ENCODE measurements at places on chromosomes 12 and 14.

DNA sequence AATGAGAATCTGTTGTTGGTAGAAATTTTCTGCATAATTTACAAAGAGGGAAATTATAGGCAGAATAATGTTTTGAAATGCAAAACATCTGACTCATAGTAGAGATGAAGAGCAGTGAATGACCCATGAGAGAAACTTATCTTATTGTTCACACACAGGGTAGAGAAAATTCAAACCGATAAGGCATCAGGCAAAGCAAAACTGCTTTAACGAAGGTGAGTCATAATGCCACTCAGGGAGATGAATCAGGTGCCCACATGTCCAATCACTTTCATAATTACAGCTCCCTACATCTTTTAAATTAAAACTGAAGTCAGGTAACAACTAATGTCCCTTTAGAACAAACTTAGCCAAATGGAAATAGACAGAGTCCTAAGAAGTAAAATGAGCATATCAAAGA, 265.6 kb upstream of the GARIN6 start:
- no peak for DNase-seq

DNA sequence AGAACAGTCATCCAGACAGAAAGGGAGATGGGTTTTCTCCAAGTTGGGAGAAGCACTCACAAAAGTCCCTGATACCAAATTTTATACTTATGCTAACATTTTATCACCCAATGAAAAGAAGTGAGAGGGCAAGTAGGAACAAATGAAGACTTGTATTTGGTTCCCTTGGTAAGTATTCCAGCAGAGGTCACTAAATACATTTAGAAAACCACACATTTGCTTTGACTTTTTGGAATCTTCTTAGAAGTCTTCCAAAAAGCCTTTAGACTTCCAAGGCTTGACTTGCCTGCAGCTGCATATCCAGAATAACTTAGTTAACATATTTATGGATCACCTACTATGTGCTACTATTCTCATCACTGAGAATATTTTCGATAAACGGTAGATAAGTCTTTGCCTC, 3.1 kb upstream of the GYS2 start:
- DNase-seq: no peak

DNA sequence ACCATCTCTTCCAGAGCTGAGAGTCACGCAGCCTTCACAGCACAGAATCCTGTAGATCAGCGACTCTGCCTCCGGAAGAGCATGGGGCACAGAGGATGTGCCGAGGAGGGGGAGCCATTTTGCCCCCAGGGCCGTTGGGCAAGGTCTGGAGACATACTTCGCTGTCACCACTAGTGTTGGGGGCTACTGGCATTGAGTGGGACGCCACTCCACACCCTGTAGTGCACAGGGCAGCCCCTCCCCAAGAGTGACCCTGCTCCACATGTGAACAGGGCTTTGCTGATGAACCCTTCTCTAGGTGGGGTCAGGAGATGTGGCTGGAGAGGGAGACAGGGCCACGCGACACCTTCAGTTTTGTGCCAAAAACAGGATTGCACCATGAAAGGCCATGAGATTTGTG, 6.0 kb downstream of the GLT1D1 start:
- DNase-seq: no peak

GRCh38 chr14:29461506-29461905, 466.1 kb downstream of the PRKD1 start:
- no peak for DNase-seq

GRCh38 chr14:100580316-100581227, 6.6 kb downstream of the BEGAIN start:
- no peak for DNase-seq

DNA sequence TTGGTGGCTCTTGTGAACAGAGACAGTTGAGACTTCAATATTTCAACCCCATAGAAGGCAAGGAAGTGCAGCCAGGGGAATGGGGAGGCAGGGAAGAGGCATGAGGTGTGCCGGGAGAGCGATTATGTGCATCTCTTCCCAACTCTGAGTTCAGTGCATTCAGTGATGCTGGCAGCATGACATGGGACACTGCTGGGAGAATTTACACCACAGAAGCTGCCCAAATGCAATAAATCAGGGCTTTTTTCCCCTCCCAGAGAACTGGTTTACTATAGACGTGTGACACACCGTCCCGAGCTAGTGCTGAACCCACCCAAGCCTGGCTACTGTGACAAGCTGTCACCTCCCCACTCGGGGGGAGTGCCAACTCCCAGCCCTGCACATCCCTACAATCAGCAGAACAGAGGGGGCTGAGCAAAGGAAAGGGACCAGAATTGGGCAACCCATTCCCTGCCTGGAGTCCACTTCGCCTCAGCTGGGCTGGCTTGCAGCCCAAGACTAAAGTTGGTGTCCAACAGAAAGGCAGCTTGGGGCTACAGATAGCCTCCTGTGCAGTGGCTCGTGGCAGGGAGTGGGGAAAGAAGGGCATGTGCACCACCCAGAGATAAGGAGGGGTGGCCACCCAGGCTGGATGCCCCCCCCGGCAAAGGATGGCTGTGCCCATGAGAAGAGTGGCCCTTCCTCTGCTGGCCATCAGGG, 16.7 kb downstream of the AHSA1 start:
- no peak for DNase-seq

- DNase-seq: no peak
These were observed 109.6 kb downstream of the DYRK2 start for GRCh38 chr12:67758119-67758518.

DNA sequence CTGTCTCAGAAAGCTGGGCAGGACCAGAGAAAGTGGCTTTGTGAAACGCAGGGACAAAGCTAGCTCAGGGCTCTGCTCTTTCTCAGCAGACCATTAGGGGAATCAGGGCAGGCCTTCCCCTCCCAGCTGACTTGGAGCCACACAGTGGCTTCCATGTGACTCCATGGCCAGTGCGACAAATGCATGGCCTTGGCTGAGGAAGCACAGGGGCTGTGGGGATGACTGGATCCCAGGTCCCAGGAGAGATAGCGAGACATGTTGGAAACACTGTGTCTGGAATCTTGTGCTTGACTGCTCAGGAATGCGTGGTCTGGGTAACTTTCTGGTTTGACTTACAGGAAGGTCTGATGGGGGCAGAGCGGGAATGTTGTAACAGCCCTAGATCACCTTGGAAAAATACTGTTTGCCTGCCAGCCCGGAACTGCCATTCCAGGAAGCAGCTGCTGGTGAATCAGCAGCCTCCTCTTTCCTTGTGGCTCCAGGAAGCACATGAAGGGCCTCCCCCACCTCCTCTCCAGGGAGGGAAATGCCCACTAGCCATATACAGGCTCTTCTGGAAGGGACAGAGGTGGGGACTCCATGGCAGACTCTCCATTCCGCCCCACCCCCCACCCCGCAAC, 133.5 kb upstream of the HIF1A start:
- no peak for DNase-seq

GRCh38 chr12:123502163-123502704, 31.3 kb downstream of the RILPL1 start:
- DNase-seq: no peak

GRCh38 chr12:62123721-62124203, 136.4 kb upstream of the USP15 start:
- no peak for DNase-seq

- DNase-seq: no peak
These were observed 66.1 kb downstream of the FUT8 start for GRCh38 chr14:65478596-65478995.

GRCh38 chr12:103387385-103387784, 108.4 kb downstream of the C12orf42 start:
- DNase-seq: no peak

DNA sequence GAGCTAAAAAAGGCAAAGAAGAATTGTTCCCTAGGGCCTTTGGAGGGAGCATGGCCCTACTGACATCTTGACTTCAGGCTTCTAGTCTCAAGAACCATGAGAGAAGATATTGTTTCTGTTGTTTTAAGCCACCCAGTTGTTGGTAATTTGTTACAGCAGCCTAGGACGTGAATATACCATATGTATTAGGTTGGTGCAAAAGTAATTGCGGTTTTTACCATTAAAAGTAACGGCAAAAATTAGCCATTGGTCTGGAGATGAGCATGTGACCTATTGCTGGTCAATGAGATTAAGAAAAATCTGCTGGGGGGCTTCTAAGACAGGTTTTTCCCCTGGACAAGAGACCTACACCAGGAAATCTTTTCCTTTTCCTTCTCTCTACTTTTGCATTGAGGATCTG, 9.8 kb upstream of the HRK start:
- DNase-seq: no peak

DNA sequence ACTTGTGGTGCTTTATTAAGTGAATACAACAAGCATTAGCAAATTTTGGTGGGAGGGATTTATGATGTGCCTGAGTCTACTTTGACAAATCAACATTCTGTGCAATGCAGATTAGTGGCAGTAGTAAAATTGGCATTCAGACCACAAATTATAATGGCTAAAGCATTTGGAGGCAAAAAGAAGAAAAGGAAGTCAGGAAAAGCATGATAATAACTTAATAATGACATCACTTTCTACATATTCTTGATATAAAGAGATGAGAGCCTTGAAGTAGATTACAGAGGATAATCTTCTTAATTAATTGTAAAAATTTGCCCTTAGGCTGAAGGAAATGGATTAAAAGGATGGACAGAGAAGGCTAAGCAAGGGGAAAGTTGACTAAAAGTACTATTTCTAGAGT, 126.0 kb downstream of the SLC6A15 start:
- DNase-seq: no peak

- DNase-seq: no peak
These were observed 228.3 kb downstream of the RAD51B start for GRCh38 chr14:68047906-68048305.

DNA sequence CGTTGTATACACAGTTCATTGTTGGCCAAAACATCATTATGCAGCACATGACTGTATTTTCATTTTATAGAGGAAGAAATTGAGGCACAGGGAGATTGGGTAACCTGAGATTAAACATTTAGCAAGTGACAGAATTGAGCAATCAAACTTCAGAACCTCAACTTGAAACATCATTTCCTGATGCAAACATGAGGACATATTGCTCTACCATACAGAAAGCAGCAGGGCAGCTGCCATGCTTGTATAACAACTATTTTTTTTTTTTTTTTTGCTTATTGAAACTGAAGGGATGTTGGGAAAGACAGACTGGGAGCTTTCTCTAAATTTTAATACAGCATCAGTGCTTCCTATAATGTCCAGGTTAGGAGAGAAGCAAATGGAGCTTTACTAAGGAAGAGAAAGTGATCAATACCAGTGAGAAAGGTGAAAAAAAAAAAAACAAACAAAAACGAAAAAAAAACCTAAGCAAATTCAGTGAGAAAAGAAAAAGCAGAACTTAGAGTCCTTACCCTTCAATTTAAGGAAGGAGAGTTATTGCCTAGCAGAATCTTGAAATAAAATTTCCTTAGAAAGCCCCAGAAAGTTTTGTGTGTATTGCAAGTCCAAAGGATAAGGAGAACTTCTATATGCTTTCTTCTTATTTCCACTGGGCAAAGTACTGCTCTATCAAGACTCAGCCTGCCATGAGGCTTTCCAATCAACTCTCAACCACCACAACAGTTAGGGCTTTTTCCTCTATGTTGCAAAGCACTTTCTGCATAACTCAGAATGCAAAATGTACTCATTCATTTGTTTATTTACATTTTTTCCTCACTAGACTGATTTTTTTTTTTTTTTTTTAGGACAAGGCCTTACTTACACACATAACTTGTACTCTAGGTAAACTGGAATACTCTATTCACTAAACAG, 21.6 kb downstream of the BTG1 start:
- DNase-seq: no peak

DNA sequence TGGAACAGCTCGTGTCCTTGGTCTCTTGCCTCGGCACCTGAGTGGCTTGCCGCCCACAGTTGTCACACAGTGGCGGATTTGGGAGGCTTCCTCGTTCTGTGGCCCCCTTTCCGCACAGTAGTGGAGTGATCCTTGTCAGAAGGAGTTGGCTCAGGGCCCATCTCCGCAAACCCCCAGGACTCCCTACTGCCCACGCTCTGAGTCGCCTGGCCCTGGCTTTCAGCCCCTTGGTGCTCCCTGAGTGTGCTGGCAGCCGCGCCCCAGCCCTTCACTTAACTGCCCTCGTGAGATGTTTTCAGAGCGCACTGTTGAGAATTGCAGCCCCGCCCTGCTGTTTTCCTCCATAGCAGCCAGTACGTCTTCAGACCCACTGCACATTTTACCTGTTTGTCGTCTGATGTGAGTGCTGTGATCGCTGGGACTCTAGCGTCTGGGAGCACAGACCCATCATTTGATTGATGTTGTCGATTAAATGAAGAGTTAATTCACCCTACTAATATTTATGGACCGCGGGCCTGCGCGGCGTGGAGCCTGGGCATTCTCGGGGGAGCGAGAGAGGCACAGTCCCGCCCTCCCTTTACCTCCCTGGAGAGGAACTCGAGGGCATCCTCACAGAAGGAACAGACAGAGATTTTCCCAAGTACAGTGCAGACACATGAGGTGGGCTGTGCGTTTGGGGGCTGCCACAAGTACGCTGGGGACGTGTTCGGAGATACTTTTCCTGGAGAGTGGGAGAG, 91.8 kb downstream of the DDX51 start:
- DNase-seq: no peak

- no peak for DNase-seq
These were observed 17.1 kb downstream of the LRFN5 start for GRCh38 chr14:41623736-41624135.

DNA sequence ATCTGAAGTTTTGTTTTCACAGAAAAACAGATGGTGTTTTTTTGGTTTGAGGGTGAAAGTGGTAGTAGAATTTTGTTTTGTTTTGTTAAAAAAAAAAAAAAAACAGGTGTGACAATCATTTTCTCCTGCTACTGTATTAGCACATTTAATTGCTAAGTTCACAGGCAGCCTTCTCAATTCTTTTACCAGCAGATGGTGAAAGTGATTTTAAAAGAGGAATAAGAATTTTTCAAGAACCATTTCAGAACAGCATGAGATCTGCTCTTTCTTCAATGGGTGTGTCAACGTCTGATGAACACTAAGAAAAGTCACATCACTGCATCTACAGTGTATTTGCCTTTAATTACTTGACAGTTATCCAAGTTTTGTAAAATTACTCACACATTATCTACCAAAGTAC, 303.7 kb upstream of the USP15 start:
- DNase-seq: no peak

All from effector memory CD8-positive, alpha-beta T cell (primary cell).